Neural progenitor cell (in vitro differentiated cells): ENCODE measurements at places on chromosomes 7 and 10.

- peak; percentile 19 for DNase-seq
Measured at GRCh38 chr7:90262438-90262837, 17.5 kb downstream of the CFAP69 start.

DNA sequence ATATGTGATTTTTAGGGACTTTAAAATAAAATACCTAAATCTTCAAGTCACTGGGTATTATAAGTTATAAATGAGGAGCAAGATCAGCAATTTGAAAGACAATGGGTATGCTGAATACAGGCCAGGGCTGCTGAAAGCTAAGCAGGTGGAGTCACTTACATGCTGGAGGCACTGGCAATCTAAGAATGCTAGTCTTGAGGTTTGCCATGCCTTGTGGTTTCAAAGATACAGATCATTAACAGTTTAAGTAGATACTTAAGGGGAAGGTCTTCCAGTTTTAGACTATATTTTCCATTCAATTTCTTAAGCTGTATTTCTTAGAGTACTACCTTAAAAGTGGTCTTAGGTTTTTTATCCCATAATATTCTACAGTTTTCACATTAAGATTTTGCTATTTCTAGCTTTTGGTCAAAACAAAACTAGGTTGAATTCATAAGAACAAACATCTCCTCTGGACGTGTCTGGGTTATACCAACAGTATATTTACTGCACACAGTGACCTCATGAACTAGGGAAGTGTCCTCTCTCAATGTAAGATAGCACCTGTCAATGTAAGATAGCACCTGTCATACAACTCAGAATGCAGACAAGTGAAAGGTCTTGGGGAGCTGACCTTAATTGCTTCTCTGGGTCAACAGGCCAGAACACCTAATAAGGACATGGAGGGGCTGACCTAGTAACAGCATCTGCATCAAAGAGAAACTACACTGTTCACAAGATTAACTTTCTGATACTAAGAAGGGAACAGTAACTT is 2.0 kb downstream of the SRI start:
- DNase-seq = no peak

DNA sequence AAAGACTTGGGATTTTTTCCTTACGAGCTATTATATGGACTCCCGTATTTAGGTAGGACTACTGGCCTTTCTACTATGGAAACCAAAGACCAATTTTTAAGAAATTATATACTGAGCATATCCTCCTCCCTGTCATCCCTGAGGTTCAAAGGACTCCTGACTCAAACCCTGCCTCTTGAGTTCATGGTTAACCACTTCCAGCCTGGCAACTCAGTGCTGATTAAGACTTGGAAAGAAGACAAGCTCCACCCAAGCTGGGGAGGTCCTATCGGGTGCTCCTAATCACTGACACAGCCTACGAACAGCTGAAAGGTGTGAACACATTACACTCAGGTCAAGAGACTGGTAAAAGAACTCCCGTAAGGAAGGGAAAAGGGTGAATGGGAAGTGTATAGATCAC is 66.8 kb downstream of the LYZL2 start:
- no peak for DNase-seq

- DNase-seq = no peak
Measured at GRCh38 chr10:116055252-116055916, 217.6 kb downstream of the GFRA1 start.

DNA sequence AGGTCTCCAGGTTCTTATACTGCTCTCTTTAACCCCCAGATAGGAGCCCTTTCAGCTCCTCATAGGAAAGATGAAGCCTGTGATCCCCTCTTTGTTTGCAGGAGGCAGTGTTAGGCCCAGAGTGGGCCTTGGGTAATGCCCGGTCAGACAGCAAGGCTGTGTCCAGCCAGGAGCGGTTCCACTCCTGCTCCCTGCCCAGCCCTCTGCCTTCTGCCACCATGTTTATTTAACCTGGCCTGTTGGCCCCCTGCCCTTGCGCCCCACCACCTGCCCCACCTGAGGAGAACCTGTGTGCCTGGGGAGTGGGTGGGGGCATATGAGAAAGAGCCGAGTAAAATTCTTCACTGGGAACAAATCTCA is 24.3 kb downstream of the CDH23 start:
- no peak for DNase-seq

DNA sequence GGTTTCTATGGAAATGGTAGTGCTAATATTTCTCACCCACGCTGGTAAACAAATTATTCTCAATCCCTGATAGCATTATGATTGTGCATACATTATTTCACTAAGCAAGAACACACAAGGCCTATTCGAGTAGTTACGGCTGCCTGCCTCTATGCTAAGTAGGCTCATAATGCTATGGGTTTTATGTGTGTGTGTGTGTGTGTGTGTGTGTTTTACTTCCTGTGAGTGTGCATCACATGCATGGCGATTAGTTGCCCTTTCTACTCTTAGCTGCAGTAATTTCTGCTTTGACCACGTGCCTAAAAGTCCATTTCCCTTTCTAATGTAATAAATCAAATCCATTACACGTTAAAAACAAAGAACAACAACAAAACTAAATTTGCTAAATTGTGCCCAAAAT is 117.0 kb downstream of the CHCHD3 start:
- no peak for DNase-seq

DNA sequence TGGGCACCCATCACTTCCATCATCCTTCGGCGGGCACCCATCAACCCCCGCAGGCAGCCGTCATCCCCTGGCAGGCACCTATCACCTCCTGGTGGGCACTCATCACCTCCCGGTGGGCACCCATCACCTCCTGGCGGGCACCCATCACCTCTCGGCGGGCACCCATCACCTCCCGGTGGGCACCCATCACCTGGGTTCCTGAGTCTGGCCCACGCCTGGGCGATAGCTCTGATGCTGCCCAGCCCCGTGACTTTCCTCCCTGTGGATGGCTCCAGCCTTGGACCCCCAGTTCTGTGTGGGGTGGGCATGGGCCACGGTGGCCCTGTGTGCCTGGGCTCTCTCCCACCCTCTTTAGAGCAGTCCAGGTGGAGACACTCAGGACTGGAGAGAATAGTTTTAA is 29.0 kb downstream of the PFKFB3 start:
- no peak for DNase-seq

- DNase-seq = peak; percentile 75
Measured at GRCh38 chr10:117005527-117006055, 604 bp upstream of the SHTN1 start.

- no peak for DNase-seq
Measured at GRCh38 chr7:98735801-98736200, 118.7 kb downstream of the NPTX2 start.

GRCh38 chr10:110747609-110748464 is 103.7 kb downstream of the RBM20 start:
- no peak for DNase-seq

- DNase-seq = no peak
Measured at GRCh38 chr10:86950349-86950748, 7.1 kb downstream of the MMRN2 start.

DNA sequence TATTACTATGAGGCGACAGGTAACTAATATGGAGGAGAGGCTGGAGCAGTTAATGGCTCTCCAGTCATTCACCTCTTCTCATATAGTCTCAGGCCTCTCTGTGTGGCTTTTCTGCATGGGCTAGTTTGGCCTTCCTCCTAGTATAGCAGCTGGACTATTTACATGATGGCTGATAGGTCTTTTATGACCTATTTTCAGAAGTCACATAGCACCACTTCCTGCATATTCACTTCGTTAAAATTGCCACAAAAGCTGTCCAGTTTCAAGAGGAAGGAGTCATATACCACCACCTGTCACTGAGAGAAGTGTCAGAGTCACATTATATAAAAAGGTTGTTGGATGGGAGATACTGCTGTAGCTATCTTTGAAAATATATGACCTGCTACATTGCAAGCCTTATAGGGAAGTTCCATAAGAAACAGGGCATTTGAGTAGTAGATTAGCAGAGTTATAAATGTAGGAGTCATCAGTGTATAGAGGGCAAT is 8.0 kb upstream of the DMTF1 start:
- no peak for DNase-seq

- no peak for DNase-seq
Measured at GRCh38 chr7:25493805-25494366, 265.6 kb upstream of the NPVF start.

DNA sequence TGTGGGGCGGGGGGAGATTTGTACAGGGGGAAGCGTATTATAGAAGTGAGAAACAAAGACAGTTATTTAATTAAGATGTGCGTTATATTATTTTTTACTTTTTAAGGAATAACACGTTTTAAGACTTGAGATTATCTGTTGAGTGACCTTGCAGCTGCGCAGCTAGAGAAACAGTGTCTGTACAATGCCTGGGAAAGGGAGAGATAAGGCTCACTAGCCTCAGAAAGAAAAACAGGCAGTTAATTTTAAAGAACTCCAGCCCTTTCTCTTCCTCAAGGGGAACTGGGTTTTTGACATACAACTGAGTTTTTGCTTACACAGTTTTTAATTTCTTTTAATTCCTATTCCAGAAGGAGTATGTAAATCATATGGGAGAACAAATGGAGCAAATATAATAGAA is 50.7 kb downstream of the LMBR1 start:
- no peak for DNase-seq

DNA sequence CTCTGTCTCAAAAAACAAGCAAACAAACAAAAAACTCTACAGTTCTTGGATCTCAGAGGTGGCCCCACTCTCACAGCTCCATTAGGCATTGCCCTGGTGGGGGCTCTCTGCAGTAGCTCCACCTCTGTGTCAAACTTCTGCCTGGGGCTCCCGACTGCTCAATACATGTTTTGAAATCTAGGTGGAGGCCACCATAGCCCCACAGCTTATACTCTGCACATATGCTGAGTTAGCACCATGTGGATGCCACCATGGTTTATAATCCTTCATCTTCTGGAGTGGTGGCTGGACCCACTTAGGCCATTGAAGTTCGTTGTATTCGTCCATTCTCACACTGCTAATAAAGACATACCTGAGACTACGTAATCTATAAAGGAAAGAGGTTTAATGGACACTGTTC is 78.4 kb downstream of the SEPTIN14 start:
- DNase-seq = no peak
